Germinal center (tissue), 1 donor: ENCODE measurements at places on chromosomes 2 and 18.

DNA sequence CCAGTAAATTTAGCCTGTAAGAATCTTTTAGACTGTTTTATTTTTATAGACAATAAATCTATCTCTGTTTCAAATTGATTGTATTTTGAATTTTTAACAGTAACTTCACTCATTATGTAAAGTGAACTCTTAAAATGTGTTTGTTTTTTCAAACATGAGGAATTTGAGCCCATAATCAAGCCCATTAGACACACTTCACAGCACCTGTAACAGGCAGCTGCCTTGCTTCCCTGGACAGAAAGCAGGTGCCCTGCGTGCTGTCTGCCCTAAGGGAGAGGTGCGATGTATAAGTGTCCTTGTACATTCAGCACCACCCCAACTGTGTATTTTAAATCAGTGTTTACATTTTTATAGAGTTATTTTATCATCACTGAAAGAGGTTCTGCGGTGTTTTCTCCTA, 186.5 kb upstream of the TPO start:
- no peak for DNase-seq

- no peak for DNase-seq
These were observed 149.3 kb downstream of the HAUS1 start for GRCh38 chr18:46253498-46253897.

DNA sequence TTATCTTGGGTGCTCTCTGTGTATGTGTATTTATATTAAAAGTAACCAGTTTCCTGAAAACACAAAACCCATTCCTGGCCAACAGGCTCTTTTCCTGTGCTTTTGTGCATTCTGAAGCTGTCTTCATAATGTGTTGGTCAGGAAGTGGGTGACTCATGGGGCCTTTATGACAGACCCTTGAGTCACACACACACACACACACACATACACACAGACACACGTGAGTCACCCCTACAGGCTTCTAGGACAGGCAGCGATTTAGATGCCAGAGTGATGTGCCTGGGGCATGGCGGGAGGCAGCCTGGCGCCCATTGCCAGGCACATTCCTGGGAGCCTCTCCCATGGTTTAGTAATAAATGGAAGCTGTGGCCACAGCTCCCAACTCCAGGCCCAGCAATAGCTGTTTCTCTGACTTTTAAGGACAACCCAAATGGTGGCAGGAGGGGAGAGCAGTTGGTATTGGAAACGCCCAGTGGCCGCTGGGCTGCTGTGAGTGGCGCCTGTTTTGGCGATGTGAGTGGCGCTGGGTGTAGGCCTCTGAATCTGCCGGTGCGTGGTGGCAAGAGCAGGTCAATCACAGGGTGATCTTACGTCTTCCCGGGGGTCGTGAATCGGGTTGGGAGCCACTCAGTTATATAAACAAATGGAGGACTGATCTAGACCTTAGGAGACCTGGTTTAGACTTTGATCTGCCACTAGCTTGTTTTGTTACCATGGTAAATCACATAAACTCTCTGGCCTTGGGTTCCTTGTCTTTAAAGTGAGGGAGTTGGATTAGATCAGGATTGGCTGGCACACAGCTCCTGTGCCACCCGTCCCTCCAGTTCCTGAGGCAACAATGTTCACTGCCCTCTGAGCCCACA, 150.7 kb upstream of the DLX2 start:
- no peak for DNase-seq

DNA sequence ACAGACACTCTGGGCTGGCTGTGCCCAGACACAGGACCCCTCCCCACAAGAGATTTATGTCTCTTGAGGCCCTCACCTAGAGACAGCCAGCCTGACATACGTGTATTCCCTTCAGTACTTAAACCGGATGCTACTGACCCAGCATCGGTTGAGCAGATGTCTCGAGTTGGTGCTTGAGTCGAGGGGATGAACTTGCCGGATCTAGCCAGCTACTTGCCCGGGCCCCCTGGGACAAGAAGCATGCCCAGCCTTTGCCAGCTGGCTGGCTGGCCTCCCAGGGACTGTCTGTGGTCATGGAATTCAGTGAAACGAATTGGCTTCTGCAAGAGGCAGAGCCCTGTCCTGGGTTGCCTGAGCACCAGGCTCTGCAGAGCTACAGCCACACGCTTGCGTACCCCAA, 36.0 kb downstream of the DNMT3A start:
- DNase-seq, result no peak

- no peak for DNase-seq
These were observed at the start of gene AGXT for GRCh38 chr2:240868286-240869108. Gene AGXT, plus strand, starts transcription at chr2:240868824. Its CDS starts 42 bp downstream, at chr2:240868866.

DNA sequence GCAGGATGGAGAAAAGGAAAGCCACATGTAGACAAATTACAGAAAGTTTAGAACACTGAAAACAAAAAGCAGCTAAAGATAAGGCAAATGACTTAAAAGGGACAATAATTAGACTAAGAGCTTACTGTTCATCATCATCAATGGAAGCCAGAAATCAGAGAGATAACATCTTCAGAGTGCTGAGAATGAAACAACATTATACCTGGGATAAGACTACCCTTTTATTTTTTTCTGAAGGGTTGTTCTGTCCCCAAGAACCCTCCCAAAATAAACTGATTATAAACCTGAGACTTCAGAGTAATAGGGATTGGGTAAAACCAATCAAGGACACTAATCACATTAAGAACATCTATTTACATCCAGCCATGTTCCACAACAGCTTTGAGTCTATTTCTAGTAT, 6.9 kb upstream of the NEDD4L start:
- DNase-seq, result no peak

GRCh38 chr2:218485986-218486667, 67.2 kb downstream of the VIL1 start:
- no peak for DNase-seq

GRCh38 chr2:145849466-145849865, 1329.5 kb upstream of the ZEB2 start:
- no peak for DNase-seq

DNA sequence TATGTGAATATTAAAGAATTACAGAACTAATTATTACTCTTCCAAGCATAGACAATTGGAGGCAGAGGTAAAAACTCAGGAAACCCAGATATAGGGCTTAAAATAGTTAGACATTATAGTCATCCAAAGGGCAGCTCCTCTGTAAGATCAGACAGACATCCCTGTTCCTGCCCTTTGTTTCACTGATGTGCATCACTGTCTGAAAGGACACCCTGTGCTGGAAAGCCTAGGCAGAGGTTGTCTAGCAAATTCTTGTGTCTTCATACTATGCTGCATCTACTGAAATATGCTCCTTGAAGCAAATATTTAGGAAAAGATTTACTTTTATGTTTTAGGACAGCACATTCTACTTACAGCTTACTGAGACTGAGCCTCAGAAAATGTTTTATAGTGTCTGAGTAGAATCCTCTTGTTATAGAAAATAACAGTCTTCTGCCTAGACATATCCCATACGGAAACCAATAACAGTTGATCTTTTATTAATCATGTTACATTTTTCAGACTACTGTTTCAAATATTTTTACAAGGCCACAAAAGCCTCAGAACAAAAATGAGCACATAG, 977.3 kb upstream of the CDH2 start:
- no peak for DNase-seq

DNA sequence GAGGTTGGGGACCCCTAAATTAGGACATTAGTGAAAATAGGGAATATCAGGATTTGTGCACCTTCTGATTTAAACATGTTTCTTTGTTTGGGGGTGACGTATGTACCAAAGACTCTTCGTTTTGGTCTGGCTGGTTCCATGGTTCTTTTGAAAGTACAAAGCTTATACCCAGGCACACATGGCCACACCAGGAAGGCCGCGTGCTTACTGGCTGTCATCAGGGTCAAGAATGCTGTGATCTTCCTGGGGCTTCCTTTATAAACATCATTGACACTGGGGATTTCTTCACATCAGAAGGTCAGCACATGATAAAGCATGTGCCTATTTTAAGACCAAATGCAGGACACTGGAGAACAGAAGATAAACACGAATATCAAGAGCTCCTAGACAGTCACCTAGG, 230.6 kb upstream of the ID2 start:
- DNase-seq, result no peak

DNA sequence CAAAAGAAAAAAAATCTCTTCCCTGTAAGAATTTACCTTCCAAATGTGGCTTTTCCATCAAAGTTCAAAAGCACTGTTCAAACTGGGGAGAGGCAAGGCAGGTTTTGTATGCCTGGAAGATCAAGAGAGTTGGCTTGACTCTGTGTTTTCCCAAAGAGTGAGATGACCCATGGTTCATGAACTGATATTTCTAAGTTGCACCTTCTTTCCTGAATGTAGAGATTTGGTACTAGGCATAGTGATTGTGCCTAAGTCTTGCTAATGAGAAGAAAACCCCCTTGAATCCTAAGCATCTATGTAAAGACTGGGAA, 23.4 kb upstream of the LPIN1 start:
- no peak for DNase-seq

DNA sequence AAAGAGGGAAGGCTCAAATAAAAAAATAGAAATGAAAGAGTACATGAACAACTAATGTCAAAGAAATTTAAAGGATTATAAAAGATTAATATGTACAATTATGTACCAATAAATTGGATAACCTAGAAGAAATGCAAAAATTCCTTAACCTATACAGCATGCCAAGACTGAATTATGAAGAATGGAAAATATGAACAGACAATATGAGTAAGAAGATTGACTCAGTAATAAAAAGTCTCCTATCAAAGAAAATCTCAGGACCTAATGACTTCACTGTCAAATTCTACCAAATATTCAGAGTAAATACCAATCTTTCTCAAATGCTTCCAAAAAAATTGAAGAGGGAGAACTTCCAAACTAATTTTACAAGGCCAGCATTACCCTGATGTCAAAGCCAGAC, 120.2 kb upstream of the SPOPL start:
- no peak for DNase-seq

GRCh38 chr2:126784045-126784444, 114.6 kb upstream of the TEX51 start:
- DNase-seq, result no peak
